Breast epithelium (tissue), 4 donors: ENCODE measurements at places on chromosomes 5 and 9. TPM values are rescaled to one million over a fixed set of nuclear protein-coding genes. Genes with fewer than 3 reads are reported as not detected.

- no peak for DNase-seq
Measured at GRCh38 chr5:350355-350754, 28.8 kb downstream of the AHRR start.

DNA sequence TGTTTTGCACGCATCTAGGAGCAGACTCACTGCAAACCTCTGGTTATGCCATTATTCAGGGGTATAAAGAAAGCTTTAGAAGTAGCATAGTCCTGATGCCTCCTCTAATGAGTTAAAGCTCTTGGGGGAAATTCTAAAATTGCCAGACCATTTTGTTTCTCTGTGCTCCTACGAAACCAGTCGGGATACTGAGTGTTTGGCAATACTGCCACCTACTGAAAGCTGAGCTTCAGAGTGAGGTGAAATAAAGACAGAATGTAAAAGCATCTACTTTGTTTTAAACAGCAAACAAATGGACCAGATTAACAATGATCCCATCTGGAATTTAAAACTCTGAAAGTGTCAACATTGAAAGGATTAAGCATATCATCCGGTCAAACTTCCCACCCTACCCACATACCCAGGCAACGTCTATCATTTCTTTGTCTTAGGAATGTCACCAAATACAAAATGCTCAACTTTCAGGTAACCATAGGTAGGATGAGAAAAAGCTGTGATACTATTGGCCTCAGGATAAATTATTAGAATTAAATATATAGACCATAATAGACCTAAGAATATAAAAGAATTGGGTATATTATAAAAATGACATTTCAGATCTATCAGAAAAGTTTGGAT is 77.8 kb upstream of the SHISAL2B start:
- DNase-seq: no peak

SPOCK1 gene
- total RNA-seq: 24.3 TPM

AFAP1L1 gene
- 13.3 TPM for total RNA-seq
